ENCODE measurements at places on chromosomes 12 and 14. TPM values are rescaled to one million over a fixed set of nuclear protein-coding genes. Genes with fewer than 3 reads are reported as not detected.

The AKAP3 gene
- 0.05 TPM for total RNA-seq

The MSRB3 gene
- 18.5 TPM for total RNA-seq

The TAS2R42 gene
- total RNA-seq, result not detected

The DGKA gene
- 23.2 TPM for total RNA-seq

The C1S gene
- total RNA-seq, result 54.8 TPM

The TMEM117 gene
- 1.5 TPM for total RNA-seq

The KNTC1 gene
- 21.3 TPM for total RNA-seq

The KRT75 gene
- 0.07 TPM for total RNA-seq

The SYCP3 gene
- total RNA-seq, result not detected

The CBLN3 gene
- total RNA-seq, result 0.77 TPM

The PPP4R4 gene
- 0.21 TPM for total RNA-seq

The STRAP gene
- total RNA-seq, result 193 TPM

The GUCY2C gene
- total RNA-seq, result not detected

The MUCL1 gene
- total RNA-seq, result not detected

The PMCH gene
- total RNA-seq, result not detected

The STXBP6 gene
- 2.0 TPM for total RNA-seq

The GMFB gene
- 74.3 TPM for total RNA-seq

The CD163 gene
- not detected for total RNA-seq

The SLC4A8 gene
- total RNA-seq, result 1.7 TPM

The PLCZ1 gene
- not detected for total RNA-seq

The TGM1 gene
- total RNA-seq, result 0.89 TPM

The PCNX4 gene
- 27.2 TPM for total RNA-seq

The ZDHHC22 gene
- 0.21 TPM for total RNA-seq

The FBXO34 gene
- 11.0 TPM for total RNA-seq

The CPM gene
- 5.2 TPM for total RNA-seq

The SERPINA6 gene
- 0.81 TPM for total RNA-seq

The COCH gene
- total RNA-seq, result 23.3 TPM

The KRT77 gene
- not detected for total RNA-seq

The PRH2 gene
- total RNA-seq, result not detected

The NYNRIN gene
- total RNA-seq, result 0.23 TPM

The TEX52 gene
- total RNA-seq, result not detected

The LARP4 gene
- 39.7 TPM for total RNA-seq

The KLRC4 gene
- not detected for total RNA-seq

The LBHD2 gene
- total RNA-seq, result 0.27 TPM

The YAF2 gene
- total RNA-seq, result 23.4 TPM

The TSHR gene
- total RNA-seq, result not detected

The DENND5B gene
- total RNA-seq, result 12.7 TPM

The CD163L1 gene
- total RNA-seq, result 0.72 TPM

The SIX1 gene
- 6.2 TPM for total RNA-seq

The SUOX gene
- 9.1 TPM for total RNA-seq

The NXPH4 gene
- total RNA-seq, result 5.2 TPM

The VPS33A gene
- 18.8 TPM for total RNA-seq

Data from A549 treated with Mapracorat at 1 μM for 4 hours (cell line).